ENCODE measurements at places on chromosomes 5 and 9.

GRCh38 chr5:121497176-121497575 is 354.5 kb upstream of the FTMT start:
- no peak for DNase-seq

- DNase-seq: no peak
These were observed 31.8 kb upstream of the RAPGEF1 start for GRCh38 chr9:131771646-131772045.

DNA sequence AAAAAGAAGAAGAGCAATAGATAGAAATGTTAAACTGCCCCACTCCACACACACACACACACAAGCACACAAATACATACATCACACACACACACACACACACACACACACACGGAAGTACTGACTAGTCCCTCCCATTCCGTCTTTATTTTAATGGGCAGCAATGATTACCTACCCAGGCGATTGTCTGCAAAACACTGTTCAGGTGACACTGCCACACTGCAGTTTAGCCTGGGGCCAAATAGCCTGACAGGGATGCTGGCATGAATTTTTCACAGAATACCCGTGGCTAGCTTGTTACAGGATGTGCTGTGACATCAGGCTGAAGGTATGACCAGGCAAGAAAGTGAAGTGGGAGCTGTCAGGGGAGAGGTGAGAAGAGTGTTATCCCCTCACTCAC is 86.9 kb downstream of the FRMD3 start:
- no peak for DNase-seq

DNA sequence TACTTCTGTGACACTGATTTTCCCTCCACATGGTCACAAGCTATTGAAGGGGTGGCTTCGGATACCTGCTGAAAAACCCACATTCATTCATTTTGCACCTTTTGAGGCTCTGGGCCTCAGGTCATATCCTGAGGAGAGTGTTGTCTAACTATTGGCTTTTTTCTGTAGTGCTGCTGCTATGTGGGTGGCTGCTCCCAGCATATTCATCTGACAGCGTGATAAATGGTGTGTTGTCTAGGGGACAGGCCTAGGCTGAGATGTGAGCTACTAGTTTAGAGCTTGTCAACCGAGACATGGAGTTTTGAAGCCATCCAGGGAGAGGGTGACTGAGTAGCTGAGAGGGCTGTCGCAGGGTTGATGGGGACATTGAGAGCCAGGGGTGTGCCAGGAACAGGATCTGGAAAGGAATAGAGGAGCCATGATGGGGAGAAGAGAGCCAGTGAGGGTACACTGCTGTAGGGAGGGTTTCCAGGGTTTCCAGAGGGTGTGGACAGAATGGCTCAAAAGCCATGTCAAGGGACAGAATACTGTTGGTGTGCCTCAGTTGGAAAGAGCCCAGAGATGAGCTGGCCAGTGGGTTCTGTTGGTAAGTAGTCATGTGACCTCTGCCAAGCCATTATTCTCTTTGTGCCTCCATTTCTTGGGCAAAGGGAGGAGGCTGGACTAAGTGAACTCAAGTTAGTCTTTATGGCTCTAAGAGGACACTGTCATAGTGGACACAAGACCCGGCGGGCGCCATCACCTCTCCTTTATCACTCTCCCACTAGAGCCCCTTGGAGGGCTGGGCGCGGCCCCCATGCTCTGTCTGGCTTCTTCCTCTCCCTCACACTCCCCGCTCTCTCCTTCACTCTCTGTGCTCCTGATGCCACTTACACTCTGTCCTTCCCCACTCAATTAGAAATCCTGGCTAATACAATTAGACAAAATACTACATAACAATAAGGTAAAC is 19.9 kb downstream of the ADCY2 start:
- no peak for DNase-seq

DNA sequence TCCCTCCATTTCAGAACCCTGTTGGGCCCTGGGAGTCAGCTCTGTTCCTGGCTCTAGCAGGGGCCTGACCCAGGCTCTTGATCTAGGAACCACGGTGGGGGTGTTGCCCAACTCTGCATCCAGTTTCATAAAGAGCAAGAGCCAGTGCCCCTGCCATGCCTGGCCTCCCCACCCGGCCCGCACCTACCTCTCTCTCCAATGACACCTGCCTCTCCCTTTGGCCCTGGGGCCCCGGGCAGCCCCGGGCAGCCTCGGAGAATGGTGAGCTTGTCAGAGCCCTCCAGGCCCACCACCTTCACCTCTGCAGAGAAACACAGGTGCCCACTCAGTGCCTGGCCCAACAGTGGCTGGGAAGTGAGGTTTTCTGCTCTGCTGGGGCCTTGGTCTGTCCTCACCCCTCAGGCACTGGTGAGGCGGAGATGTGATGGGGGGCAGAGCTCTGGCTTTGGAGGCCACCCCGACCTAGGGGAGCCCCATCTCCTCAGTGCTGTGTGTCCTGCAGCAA is 1.5 kb downstream of the FCN1 start:
- no peak for DNase-seq

DNA sequence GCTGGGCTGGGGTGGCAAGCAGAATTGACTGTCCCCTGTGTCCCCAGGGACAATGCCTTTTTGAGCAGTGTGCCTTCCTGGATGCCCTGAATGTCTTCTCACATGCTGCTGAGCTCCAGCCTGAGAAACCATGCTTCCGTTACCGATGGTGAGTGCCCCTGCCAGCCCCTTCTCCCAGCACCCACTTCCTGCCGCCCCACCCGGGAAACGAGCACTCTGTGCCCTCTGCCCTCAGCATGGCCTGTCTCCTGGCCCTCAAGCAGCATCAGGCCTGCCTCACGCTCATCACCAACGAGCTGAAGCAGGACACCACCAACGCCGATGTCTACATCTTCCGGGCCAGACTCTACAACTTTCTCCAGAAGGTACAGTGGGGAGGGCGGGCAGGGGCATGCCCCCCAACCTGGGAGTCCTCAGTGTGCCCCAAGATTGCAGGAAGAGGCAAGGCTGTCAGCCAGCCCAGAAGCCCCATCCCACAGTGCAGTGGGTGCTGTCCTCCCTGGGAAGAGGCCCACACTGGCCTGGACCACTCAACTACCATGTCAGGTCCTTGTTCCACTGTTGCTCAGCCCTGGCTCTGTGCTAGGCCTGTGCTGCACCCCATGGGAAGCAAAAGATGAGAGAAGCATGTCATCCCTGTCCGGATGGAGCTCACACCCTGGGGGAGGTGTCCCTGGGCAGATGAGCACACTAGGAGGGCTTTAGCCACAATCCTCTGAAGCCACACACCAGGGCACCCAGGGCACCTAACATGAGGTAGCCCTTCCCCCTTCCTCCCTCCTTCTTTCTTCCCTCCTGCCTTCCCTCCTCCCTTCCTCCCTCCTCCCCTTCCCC is 4.4 kb downstream of the TTC16 start:
- DNase-seq: no peak

DNA sequence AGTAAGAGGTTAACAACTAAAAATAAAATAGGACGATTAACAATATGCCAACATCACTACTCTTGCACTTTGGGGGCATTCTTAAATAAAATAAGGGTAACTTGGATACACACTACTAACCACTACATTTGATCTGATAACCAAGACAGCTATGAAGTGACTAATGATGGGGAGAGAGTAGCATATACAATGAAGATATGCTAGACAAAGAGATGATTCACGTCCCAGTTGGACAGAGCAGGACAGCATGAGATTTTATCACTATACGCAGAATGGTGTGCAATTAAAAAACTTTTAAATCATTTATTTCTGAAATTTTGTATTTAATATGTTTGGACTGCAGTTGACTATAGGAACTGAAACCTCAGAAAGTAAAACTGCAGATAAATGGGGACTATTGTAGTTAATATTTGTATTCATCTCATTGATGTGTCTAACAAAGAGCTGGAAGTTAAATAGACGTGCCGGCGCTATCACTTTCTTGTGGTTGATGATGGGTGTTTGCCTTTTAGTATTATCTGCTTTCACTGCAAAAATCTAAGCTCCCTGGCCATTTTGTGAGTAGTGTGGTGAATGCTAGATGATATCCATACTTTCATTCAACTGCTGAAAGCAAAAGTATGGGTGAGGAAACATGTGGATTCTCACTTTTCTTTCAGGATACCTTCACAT is 18.7 kb downstream of the GIN1 start:
- no peak for DNase-seq

DNA sequence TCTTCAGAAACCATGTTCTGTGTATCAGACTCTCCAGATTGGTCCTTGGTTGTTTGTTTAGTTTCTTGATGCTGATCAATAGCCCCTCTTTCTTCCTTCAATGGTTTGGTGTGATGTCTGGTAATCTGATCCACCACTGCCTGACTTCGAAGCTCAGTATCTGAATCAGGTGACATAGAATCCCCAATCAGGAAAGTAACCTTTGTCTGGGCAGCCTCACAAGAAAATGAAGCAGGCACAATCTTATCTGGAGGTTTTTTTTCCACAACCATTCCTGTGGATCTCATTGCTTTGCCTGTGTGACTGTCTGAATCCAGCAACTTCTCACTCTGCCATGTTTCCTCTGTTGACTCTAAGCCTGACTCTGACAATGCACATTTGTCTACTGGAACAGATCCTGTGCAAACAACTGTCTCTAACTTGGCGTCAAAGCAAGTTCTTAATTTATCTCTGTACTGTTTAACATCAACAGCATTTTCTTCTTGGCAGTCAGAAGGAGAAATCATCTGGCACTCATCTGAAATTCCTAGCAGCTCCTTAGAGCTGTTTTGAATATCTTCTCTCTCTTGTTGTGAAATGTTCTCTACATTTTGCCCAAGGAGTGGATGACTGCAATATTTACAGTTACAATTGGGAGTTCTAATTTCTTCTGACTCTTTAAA is 37.1 kb upstream of the RAPGEF6 start:
- no peak for DNase-seq

DNA sequence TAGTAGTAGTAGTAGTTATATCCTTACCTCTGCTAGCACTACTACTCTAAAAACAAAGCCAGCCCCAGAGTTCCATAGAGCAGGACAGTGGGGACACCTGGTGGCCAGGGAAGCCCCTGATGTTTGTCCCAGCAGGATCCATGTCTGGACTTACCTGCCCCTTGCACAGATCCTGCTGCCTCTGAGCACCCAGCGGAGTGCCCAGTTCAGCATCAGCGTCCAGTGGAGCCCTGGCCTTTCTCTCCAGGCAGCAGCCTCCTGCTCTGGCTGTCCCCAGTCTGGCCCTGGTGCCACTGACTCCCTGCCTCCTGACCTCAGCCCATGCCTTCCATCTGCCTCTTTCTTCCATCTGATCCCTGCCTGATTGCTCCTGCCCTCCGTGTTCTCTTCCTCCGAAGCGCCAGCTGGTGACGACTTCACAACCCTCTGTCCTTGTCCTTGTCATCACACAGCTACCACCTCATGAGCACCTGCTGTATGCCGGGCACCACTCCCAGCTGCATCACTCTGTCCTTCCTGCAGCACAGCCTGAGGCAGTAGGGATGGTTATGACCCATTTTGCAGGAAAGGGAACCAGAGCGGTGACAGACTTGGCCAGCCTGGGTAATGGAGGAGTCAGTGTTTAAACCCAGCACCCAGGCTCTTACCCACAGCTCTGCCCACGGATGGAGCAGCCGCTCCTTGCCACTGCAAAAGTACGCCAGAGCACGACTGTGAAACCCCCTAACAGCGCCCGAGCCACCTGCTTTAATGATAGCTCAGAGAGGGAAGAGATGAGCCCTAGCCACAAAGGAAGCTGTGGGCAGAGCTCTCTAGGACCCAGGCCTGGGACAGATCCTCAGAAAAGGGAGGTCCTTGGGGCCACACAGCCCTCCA is 11.5 kb downstream of the SARDH start:
- peak; percentile 46 for DNase-seq

DNA sequence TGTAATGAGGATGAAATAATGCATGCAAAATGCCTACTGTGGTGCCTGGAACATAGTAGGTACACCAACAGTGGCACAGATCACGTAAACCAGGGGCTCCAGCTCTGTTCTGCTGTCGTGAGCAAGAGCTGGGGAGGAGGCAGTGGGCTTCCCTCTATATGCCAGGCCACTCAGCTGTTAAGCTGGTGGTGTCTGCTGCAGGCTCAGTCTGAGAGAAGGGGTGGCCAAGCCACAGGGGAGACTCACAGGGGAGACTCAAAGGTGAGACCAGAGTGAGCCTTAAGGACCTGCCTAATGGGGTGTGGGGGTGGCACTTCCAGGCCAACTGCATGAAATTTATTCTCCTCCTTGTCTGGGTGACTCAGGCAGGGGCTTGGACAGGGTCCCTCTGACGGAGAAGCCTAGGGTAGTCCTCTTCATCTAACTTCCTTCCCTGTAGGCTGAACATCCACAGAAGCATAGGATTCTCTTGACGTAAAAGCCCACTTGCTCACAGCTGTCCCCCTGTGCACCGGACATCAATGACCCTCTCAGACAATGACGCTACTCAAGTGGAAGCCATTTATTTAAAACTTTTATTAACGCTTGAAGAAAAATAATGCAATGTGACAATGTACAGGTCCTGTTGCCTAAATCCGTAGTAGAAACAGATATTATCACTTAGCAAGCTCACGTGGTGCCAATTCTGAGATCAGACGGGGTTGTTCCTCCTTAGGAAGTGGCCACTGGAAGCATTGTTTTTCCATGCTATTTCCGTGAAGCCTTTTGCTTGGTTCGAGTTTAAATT is 13.9 kb downstream of the STC2 start:
- DNase-seq: no peak

DNA sequence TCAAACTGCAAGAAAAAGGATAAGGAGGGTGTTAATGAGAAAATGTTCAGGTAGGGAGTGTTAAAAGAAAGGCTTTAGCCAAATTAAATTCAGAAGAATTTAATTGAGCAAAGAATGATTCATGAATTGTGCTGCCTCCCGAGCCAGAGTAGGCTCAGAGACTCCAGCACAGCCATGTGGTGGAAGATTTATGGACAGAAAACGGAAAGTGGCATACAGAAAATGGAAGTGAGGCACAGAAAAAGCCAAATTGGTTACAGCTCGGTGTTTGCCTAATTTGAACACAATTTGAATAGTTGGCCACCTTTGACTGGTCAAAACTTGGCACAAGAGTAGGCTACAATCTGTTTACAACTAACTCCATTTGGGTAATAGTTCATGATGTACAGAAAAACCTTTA is 9.6 kb upstream of the SLC30A5 start:
- DNase-seq: no peak

DNA sequence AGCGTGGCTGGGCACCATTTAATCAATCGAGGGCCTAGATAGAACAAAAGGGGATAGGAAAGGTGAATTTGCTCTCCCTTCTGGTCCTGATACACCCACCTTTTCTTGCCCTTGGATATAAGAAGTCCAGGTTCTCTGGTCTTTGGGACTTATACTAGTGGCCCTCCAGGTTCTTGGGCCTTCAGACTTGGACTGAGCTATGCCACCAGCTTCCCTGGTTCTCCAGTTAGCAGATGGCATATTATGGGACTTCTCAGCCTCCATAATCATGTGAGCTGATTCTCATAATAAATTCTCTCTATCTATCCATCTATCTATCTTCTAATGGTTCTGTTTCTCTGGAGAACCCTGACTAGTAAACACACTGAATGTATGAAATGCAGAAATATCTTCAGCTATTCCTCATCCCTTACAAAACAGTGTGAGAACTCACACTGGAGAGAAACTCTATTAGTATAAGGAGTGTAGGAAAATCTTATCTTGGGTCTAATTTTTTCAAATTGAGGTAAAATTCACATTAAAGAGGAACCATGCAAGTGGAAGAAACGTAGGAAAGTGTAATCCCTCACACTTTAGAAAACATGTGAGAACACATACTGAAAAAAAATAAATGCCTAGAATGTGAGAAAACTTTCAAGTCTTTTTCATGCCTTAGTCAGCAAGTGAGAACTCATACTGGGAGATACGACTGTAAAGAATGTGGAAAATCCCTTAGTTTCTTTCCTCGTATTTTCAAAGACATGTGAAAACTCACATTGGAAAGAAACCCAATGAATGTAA is 15.5 kb downstream of the PCDHB15 start:
- no peak for DNase-seq
